Stimulated activated CD8-positive, alpha-beta memory T cell treated with anti-CD3 and anti-CD28 coated beads, Interleukin-4, amount 100 ng/mL, for 24 hours (primary cell): ENCODE measurements at places on chromosomes 11 and 22.

DNA sequence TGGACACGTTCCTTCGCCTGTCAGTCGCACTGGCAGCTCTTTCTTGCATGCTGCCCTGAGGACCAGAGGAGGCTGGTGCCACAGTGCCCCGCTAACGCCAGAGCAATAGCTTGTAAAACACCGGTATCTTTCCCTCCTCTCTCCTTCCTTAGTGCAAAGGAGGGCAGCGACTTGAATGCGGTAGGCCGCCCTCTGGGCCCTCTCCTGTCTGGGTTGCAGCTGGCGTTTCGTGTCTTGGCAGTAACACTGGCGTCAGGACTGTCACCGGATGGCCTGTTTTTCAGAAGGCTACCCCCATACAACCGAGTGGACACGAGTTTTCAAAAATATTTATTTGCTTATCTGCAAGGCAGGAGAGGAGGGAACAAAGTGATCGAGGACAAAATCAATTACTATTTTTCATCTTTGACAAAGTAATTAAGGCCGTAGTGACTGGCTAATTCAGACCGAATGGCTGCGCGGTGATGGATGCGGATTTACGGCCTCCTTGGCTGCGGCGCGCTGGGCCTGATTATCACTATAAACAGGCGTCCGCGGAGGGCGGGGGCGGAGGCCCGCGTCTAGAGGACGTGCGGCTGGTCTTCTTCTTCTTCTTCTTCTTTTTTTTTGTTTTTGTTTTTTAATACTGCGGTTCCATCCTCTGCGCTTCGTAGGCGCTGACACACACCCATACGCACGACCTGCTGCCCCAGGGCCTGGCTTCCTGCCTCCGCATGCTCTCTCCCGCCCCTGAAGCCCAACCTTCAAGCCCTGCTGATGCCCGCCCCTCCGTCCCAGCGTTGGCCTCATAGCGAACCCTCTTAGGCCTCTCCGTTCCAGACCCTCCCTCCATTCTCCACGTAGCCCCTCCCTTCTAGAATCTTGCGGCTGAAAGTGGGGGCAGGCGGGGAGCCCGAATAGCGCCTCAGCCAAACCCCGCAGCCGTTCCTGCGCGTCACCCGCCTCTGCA is 2.9 kb upstream of the SLC6A5 start:
- DNase-seq: no peak

GRCh38 chr11:31805629-31806185 is 5.4 kb downstream of the PAX6 start:
- no peak for DNase-seq

DNA sequence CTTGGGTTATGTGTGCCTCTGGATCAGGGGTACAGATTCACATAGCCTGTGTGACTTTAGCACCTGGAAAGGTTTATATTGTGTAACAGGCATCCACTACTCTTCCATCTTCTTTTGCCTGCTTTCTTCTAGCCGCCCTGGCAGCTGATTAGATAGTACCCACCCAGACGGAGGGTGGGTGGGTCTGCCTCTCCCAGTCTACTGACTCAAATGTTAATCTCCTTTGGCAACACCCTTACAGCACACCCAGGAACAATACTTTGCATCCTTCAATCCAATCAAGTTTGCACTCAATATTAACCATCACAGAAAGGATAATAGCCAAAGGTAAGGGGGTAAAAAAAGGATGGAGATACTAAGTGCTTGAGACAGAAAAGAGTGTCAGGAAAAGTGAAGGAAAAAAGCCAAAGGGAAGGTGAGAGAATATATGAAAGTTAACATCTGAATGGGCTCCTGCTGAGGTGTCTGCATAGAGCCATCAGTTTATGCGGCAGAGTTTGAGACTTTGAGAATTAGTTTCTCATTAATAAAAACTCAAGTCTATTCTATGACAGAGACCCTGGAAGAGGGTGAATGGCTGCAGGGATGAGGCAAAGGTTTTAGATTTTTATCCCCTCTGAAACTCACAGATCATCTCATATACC is 2.6 kb upstream of the OR51B6 start:
- no peak for DNase-seq

DNA sequence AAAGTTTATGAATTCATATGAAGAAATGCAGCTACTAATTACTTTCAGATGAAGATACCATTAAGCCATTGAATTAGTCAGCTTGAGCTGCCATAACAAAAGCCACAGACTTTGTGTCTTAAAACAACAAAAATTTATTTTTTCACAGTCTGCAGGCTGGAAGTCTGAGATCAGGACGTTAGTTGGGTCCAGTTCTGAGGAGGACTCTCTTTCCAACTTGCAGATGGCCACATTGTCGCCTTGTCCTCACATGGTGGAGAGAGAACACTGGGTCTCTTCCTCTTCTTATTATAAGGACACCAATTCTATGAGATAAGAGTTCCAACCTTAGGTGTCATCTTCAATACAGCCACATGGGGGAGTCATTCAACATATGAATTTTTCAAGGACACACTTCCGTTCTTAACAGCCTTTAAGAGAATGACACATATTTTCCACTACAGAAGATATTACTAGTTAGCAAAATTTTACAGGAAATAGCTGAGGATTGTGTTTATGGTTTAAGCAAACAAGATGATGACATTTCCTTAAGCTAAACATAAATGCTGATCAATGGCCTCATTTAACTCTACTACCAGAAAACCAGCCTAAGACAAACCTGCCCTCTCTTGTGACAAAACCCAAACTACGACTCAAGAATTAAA is 56.0 kb downstream of the DCUN1D5 start:
- no peak for DNase-seq

DNA sequence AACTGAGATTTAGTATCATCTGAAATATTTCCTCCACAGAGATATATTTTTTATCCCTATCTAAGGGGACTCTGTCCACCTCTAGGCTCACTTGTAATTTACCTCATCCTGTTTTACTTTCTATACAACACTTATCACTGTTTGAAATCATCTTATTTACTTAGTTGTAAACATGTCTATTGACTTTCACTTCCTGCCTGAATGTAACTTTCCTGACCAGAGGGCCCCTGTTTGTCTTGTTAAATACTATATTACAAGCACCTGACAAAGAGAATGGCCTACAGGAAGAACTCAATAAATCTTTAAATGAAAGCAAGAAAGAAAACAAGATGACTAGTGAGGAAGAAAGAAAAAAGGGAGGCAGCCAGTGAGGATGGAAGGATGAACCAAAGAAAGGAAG is 1727.5 kb downstream of the LRRC4C start:
- no peak for DNase-seq

DNA sequence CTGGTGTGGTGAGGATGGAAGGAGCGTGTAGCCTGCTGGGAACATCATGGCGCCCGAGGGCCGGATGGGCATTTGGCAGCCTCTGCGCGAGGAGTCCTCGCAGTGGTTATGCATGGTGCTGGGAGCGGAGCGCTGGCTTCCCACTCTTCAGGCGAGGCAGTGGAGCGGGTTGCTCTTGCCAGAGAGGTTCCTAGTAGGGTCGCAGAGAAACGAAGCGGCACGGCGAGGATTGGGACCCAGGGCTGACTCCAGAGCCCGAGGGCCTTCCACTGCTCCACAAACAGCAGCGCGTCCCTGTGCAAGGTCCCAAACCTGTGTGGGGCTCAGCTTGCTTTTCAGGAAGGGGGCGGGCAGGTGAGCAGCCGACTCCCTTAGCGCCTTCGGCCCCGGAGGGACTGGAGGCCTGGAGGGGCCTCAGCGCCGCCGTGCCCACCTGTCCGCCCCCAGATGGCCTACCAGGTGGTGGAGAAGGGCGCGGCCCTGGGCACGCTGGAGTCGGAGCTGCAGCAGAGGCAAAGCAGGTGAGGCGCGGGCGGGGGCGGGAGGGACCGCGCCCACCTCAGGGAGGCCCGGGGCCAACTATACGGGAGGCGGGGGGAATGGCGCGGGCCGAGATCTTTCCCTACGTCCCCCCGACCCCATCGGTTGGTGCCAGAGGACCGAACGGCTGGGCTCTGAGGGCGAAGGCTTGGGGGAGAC is 7.2 kb downstream of the ATG16L2 start:
- no peak for DNase-seq

DNA sequence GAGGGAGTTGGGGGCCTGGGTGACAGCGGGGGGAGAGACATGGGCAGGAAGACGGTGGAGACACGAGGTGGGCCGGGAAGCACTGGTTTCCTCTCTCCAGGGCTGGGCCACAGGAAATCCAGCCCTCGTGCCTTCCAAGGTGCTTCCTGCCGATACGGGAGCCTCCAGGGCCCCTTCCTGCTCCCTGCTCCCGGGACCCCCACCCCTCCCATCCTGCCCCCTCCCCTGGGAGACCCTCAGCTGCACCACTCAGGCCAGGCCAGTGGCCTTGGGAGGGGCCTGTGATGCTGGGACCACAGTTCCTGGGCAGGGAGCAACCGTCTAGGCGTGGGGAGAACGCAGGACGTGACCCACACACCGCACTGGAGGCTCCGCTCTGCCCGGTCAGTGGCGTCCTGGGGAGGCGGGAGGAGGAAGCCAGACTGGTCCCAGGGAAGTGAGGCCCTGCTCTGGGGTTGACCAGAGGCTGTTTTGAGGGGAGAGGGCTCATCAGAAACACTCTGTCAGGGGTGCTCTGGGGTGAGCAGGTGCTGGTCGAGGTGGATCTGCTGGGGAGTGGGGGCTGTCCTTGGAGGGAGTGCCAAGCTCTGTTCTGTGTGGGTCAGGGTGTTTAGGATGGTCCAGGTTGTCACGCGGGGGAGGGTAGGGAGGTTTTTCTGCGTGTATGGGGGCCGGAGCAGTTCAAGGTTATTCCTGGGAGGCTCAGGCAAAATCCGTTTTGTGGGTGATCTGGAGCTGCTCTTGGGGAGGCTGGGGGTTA is at the start of gene SHANK3:
TSS of gene SHANK3 (plus strand) at position 353 of the 760 bp plus-strand sequence.
- DNase-seq: no peak

DNA sequence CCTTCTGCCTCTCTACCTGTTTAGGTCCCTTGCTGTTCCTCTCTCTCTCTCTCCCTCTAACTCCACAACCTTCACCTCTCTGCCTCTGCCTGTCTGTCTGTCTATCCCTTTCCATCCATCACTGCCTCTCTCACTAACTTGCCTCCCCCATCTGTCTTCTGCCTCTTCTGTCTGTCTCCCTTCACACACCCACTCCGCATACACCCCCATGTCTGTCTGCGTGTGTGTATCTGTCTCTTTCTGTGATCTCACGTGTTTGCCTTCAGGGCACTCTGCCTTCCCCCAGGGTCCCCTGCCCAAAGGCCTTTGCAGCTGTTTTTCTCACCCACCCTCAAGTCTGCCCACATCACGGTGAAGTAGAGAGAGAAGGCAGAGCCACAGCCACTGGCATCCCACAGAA is 7.9 kb downstream of the RTN4RL2 start:
- DNase-seq: no peak

DNA sequence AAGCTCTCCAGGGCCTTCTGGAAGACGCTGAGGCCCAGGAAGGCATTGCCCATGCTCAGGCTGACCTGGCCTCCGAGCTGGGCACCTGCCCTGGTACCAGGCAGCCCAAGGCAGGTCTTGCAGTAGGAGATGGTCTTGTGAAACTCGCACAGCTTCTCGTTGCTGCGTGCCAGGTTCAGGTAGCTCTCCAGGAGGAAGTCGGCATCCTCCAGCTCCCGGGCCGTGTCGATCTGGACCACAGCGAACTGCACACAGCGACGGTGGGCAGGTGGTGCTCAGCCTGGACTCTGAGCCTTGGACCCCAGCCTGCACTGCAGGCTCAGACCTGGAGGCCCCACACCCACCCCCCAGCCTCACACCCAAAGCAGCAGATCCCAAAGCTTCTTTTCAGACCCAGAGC is 1.0 kb downstream of the RAPSN start:
- DNase-seq: no peak

DNA sequence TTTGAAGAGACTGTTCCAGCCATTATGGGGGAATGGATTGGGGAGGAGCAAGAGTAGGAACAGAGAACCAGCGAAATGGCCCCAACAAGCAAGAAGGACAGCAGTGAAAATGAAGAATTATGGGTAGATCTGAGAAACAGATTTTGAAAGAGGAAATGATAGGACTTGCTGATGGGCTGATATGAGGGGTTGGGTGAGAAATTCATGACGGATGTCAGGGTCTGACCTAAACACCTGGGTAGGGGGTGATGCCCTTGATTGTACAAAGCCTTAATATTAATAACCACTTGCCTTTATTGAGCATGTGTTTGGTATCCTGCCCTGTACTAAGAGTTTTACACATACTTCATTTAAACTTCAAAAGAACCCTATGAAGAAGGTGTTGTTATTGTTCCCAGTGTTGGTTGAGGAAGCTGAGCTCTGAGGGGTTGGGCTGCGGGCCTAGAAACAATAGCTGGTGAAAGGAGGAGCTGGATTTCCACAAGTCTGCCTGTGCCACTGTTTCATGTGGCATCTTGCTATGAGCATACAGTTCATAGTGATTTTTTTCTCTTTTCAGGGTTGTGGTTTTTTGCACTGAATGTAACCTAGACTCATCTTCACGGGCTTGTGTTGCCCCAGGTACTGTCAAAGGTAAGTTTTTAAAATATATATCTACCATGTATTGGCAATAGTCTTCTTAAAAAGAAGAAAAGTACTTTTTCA is 61.1 kb upstream of the TNRC6B start:
- no peak for DNase-seq

GRCh38 chr11:60251485-60252212 is 8.7 kb upstream of the MS4A4E start:
- no peak for DNase-seq

GRCh38 chr11:75851203-75851602 is 36.2 kb downstream of the UVRAG start:
- no peak for DNase-seq

DNA sequence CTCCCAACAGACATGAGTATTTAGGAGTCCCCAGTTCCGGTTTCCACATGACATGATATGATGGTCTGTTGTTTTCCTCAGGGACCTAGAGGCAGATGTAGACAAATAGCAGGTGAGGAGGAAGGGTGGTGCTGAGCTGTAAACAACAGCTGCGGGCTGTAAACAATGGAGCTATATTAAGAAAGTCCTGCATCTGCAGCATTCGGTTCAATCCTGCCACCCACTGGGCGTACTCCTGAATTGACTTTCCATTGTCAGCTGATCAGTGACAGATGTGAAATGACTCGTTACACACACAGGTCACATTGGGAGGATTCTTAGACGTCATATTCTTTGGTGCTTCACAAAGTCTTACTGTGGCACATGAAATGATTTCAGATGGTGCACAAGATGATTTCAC is 26.8 kb upstream of the RAG1 start:
- no peak for DNase-seq

GRCh38 chr22:49848690-49849160 is 4.9 kb upstream of the ZBED4 start:
- no peak for DNase-seq

GRCh38 chr11:77126861-77127234 is 1.2 kb upstream of the MYO7A start:
- DNase-seq: no peak

- DNase-seq: no peak
These were observed 99.9 kb upstream of the GUCY1A2 start for GRCh38 chr11:107118025-107118720.

DNA sequence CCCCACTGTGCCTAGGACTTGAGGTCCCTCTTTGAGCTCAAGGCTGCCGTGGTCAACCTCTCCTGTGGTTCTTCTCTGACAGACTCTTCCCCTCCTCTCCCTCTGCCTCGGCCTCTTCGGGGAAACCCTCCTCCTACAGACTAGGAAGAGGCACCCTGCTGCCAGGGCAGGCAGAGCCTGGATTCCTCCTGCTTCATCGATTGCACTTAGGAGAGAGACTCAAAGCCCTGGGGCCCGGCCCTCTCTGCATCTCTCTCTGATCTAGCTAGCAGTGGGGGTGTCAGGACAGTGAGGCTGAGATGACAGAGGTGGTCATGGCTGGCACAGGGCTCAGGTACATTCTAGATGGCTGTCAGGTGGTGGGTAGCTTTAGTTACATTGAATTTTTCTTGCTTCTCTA is 63.6 kb upstream of the EMID1 start:
- DNase-seq: no peak
